H7 (cell line): ENCODE measurements at places on chromosomes 2 and 18.

- no peak for DNase-seq
Observed at GRCh38 chr2:197513915-197514314, 2.0 kb upstream of the MOB4 start.

- DNase-seq: no peak
Observed at GRCh38 chr2:33599943-33600192, 769 bp upstream of the FAM98A start.

DNA sequence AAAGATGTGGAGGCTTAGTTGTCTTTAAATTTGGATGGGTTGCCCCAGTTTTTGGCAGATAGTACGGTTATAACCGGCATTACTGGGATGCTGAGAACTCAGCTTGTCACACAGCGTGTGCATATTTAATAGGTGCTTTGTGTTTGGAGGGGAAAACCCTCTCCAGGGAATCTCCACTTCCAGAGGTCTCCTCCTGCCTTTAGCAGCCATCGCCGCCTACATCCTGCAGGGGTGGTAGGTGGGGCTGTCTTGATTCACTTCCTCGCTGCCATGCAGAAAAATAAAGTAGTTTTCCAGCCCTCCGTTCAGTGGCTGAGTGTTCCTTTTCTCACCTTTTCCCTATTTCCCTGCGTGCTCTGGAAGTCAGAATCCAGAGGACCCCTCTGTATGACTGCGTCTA lies 76.4 kb downstream of the ITGB1BP1 start:
- peak; percentile 45 for DNase-seq

GRCh38 chr2:181262782-181263181 lies 194.4 kb upstream of the ITGA4 start:
- DNase-seq: no peak

DNA sequence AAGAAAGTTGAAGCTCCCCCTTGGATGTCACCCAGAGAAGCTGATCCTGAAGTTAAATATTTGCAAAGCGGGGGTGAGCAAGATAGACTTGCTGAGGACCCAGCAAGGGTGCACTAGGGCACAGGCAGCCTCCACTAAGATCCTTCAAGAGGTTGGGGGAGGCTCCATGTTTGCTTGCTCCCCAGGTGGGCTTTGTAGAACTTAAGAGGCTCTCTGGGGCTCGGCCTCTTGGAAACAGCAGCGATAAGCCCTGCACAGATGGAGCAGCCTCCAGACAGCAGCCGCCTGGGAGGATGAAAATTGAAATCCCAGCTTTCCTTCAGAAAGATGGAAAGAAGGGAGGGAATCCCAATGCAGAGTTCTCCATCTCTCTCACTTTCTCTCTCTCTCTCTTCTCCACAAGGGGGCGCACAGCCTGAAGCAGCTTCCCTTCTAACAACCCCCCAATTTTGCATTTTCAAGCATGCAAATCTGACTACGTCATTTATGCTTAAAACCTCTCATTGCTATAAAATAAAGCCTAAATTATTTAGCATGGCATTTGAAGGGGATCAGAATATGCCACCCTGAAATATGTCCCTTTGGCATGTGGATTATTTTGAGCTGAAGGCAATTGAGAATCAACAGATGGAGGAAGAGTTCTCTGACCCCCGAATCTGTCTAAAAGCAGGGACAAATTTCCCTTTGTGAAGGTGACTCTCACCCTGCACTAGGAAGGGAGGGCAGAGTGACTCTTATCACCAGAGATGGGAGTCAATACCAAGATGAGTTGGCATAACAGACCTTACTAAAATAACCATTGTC lies 185.7 kb upstream of the KLHL29 start:
- DNase-seq: peak; percentile 47

DNA sequence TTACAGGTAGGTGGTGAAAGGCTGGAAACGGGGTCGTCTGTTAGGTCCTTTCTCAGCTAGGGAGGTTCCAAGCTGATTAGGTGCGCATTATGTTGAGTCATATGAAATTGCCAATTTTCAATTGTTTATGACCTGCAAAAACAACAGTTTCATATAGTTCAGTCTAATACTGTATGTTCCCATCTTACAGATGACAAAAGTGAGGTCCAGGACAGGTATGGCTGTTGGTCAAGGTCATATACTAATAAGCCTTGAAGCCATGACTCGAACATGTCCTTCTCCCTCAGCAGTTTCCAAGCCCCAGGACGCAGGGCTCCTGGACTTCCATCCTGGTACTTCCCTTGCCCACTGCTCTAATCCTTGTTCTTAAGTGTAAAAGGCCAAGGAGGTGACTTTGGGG lies 81.7 kb upstream of the MCFD2 start:
- no peak for DNase-seq

GRCh38 chr2:213806125-213806726 lies 522.0 kb downstream of the SPAG16 start:
- no peak for DNase-seq

DNA sequence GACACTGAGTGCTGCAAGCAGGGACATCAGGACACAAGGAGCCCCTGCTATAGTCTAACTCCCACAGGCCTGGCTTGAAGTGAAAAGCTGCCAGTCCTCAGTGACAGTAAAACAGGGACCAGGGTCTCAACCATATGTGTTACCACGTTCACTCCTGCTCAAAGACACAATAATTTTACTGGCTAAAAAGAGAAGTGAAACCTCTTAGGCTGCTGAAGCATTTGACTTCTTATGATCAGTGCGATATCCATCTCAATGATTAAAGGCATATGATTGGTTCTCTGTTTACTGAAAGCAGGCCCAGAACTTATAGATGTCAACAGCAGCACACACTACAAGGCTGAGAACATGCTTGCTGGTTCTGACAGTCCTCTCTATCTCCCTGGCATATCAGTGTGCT lies 129.8 kb upstream of the LMAN1 start:
- no peak for DNase-seq

GRCh38 chr2:33321236-33321771 lies 155.1 kb upstream of the RASGRP3 start:
- no peak for DNase-seq

GRCh38 chr2:46179037-46179621 lies 118.1 kb upstream of the EPAS1 start:
- no peak for DNase-seq
